GM20000 (cell line): ENCODE measurements at places on chromosomes 13 and 19.

DNA sequence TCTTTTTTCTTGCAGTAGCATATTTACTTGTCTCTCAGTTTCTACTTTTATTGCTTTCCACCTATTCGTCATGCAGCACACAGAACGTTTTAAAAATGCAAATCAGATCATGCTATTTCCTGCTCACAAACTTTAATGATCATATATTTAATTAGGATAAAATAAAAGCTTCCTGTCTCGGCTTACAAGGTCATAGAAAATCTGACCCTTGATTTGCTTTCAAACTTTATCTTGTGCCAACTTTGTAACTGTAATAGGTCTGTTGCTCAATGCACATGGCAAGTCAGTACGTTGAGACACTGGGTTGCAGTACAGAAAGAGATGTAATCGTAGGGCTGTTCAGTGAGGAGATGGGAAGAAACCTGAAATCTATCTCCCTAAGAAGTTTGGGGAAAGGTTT, 95.6 kb upstream of the CSNK1A1L start:
- no peak for DNase-seq

- DNase-seq: no peak
Measured at GRCh38 chr19:28314756-28315155, 898.2 kb downstream of the UQCRFS1 start.

DNA sequence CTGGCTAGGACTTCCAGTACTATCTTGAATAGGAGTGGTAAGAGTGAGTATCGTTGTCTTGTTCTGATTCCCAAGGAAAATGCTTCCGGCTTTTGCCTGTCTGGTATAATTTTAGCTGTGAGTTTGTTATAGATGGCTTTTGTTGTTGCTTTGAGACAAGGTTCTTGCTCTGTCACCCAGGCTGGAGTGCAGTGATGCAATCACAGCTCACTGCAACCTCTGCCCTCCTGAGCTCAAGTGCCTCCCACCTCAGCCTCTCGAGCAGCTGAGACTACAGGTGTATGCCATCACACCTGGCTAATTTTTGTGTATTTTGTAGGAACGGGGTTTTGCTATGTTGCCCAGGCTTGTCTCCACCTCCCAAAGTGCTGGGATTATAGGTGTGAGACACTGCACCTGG, 6.1 kb upstream of the ZNF543 start:
- DNase-seq: no peak

- no peak for DNase-seq
Measured at GRCh38 chr13:22517544-22517943, 663.2 kb upstream of the SGCG start.

- no peak for DNase-seq
Measured at GRCh38 chr13:94312511-94313216, 166.8 kb downstream of the DCT start.
